ENCODE measurements at places on chromosomes 6 and 20. TPM values are rescaled to one million over a fixed set of nuclear protein-coding genes. Genes with fewer than 3 reads are reported as not detected.
A peak's percentile ranks its signal among the peaks of the same experiment; 100 is the strongest.

Gene RIPOR3
- total RNA-seq, result 0.22 TPM

DNA sequence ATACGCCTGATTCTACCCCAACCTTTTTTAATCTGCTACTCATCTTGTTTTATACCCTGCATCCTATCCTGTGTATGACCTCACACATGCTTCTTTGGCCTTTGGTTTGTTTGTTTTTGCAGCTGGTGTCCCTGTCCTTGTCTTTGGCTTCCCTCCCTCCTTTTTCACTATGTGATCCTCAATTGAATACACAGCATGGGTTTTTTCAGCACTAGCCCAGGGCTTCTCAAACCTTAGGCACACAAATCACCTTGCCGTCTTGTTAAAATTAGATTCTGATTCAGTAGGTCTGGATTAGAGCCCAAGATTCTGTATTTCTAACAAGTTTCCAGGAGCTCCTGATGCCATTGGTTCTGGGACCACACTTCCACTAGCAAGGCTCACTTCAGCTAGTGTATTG, 321.5 kb upstream of the MAN1A1 start:
- no peak overlapping the region for H3K27ac ChIP-seq
- no peaks in the 10 kb centered on the region for H3K36me3 ChIP-seq
- H3K27me3 ChIP-seq, result no peaks in the 10 kb centered on the region
- DNase-seq, result no peak
- H3K4me1 ChIP-seq, result no peaks in the 10 kb centered on the region

Gene GPR63
- total RNA-seq, result 3.5 TPM

DNA sequence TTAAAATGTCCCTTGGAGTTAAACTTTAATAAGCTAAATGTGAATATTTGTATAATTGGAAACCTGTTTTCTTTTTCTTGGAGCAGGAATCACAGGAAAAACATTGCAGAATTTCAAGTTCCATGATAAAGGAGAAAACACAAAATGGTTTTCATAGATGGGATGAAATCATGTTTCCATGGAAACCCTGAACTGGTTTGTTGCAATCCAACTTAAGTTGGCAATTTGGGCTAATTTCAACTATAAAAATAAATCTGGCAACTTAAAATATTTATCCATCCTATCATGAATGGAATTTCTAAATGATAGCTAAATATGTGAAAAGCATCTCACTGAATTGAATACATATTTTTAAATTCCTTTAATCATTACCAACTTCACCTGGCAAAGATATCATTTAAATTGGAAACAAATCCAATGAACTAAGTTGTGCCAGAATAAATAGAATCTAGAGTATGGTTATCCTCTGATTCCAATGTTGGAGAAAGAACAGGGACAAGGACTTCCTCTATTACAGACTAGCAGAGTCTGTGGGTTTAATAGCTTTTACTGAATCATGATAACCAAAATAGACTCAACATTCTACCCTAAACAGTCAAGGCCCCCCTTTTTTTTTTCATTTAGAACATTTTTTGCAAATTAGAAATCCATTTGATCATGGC, 33.2 kb downstream of the COL21A1 start:
- no peaks in the 10 kb centered on the region for H3K36me3 ChIP-seq
- H3K27ac ChIP-seq, result no peak overlapping the region
- H3K4me3 ChIP-seq, result no peak overlapping the region
- no peaks in the 10 kb centered on the region for H3K4me1 ChIP-seq
- DNase-seq, result no peak

- H3K36me3 ChIP-seq, result no peaks in the 10 kb centered on the region
- no peak for DNase-seq
- no peaks in the 10 kb centered on the region for H3K27me3 ChIP-seq
- peaks cover 7% of the 10 kb centered on the region for H3K4me1 ChIP-seq
- H3K27ac ChIP-seq, result no peak overlapping the region
- no peak overlapping the region for H3K4me3 ChIP-seq
Observed at GRCh38 chr6:128439627-128440026, 80.8 kb downstream of the PTPRK start.

- H3K36me3 ChIP-seq, result no peaks in the 10 kb centered on the region
- no peak overlapping the region for H3K4me3 ChIP-seq
- H3K27me3 ChIP-seq, result no peaks in the 10 kb centered on the region
- no peaks in the 10 kb centered on the region for H3K4me1 ChIP-seq
Observed at GRCh38 chr20:12093057-12093796, 175.5 kb downstream of the BTBD3 start.

DNA sequence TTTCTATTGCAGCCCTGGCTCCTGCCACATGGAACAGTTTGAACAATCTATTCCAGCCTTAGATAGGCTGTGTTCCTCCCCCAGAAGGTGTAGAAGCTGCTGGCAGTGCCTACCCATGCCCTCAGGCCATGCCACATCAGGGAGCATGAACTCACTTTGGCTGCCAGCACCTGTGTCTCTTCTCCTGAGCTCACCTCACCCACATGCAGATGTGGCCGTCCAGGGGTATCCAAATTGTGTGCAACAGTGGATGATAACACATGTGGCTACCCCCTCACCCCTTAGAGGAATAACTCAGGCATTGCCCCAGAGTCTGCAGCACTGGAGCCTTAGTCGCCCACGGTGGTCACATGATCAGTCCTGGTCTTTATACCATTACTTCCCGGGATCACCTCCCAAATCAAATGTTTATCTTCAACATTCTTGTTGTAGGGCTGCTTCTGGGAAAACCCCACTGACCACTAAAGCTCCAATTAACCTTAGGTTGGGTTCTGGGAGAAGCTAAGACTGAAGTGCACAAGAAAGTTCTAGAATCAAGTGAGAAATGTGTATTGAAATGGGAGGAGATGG, 110.4 kb downstream of the BANF2 start:
- no peak for DNase-seq
- H3K27me3 ChIP-seq, result no peaks in the 10 kb centered on the region
- H3K27ac ChIP-seq, result no peak overlapping the region
- H3K4me1 ChIP-seq, result peaks cover 4% of the 10 kb centered on the region
- H3K4me3 ChIP-seq, result no peak overlapping the region

Gene APOM
- total RNA-seq, result 2.2 TPM

DNA sequence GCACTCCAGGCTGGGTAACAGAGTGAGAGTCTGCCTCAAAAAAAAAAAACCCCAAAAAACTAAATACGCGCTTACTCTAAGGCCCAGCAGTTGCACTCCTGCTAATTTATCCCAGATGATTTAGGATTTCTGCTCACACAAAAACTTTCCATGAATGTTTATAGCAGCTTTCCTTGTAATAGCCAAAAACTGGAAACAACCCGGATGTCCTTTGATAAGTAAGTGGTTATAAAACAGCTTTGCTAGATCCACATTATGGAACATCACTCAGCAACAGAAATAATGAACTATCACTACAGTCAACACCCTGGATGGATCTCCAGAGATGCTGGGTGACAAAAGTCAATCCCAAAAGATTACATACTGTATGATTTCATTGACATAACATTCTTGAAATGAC, 220.4 kb upstream of the JARID2 start:
- 0 out of 2 replicates have a peak, but pooled peaks cover 3% of the 10 kb centered on the region for H3K4me1 ChIP-seq
- H3K27ac ChIP-seq, result no peak overlapping the region
- no peaks in the 10 kb centered on the region for H3K27me3 ChIP-seq
- H3K36me3 ChIP-seq, result no peaks in the 10 kb centered on the region
- no peak overlapping the region for H3K4me3 ChIP-seq
- no peak for DNase-seq

Gene GTSF1L
- not detected for total RNA-seq

DNA sequence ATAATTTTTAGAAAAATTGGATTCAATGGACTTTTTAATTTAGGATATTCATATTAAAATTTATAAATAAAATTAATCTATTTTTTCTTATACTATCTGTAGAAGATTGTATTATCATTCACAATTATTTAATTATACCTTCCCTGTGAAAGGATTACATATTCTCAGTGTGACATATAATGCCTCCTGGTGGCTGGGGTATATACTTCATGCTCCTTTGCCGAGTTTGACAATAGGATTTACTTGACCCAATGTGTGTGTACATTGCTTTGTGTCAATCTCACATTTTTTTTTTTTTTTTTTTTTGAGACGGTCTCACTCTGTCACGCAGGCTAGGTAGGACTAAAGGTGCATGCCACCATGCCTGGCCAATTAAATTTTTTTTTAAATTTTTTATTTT, 230.0 kb upstream of the CHD6 start:
- no peaks in the 10 kb centered on the region for H3K27me3 ChIP-seq
- no peak overlapping the region for H3K27ac ChIP-seq
- H3K4me3 ChIP-seq, result no peak overlapping the region

DNA sequence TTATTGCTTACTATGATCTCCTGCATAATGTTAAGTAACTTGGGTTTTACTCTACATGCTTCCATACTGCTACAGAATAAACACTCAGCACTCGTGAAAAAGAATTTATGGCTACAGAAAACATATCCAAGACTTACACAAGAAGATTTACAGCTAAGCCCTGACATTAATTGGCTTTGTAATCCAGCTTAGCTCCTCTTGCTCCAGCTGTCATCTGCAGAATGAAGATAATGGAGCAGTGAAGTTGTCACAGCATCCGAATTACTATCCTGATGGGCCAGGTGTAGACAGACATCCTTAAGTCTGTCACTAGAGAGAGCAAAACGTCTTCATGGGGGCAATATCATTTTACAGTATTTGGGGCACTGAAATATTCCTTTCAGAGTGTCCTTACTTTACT, 155.3 kb downstream of the PRKN start:
- H3K27ac ChIP-seq, result no peak overlapping the region
- H3K36me3 ChIP-seq, result no peaks in the 10 kb centered on the region
- no peaks in the 10 kb centered on the region for H3K27me3 ChIP-seq

Gene NKAIN4
- total RNA-seq, result not detected

Gene CDH4
- total RNA-seq, result not detected

- H3K27ac ChIP-seq, result no peak overlapping the region
- no peaks in the 10 kb centered on the region for H3K27me3 ChIP-seq
- H3K36me3 ChIP-seq, result no peaks in the 10 kb centered on the region
Observed at GRCh38 chr6:109024784-109025183, 69.9 kb downstream of the SESN1 start.

GRCh38 chr6:11414176-11414963, 123.2 kb upstream of the TMEM170B start:
- peak; percentile 57 for DNase-seq
- peaks cover 9% of the 10 kb centered on the region for H3K4me1 ChIP-seq
- H3K27me3 ChIP-seq, result no peaks in the 10 kb centered on the region

GRCh38 chr6:12403947-12404647, 113.9 kb downstream of the EDN1 start:
- H3K27me3 ChIP-seq, result no peaks in the 10 kb centered on the region
- H3K4me1 ChIP-seq, result peaks cover 17% of the 10 kb centered on the region
- H3K27ac ChIP-seq, result no peak overlapping the region
- no peaks in the 10 kb centered on the region for H3K36me3 ChIP-seq
- no peak for DNase-seq

Gene ZFAND3
- 47.2 TPM for total RNA-seq

Gene KCNK16
- total RNA-seq, result not detected

Gene FAM83C
- not detected for total RNA-seq

DNA sequence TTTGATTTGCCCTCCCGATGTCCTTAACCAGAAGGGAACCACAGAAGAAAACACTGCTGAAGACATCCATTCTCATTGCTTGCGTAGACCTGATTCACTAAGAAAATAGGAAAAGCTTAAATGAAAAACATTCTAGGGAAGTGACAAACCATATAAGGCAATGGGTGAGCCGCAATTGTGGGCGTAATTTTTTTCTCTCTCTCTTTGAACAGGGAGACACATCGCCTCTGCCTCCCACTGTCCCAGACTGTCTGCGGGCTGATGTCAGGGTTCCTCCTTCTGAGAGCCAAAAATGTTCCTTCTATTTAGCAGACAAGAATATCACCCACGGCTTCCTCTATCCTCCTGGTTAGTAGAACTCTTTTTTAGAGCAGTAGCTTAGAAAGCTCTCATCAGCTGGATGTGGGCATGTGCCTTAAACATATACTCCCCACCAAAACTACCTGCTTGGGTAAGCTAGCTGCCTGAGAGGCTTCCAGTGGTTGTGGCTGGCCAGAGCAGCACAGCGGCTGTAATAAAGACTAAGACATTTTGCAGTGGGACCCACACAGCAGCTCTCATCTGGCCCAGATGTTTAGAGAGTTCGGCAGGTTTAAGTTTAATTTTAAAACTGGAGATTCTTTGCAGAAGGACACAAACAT, 22.7 kb upstream of the CTAGE9 start:
- no peaks in the 10 kb centered on the region for H3K4me1 ChIP-seq
- no peaks in the 10 kb centered on the region for H3K27me3 ChIP-seq
- no peak overlapping the region for H3K27ac ChIP-seq

Gene FITM2
- total RNA-seq, result 5.2 TPM

GRCh38 chr6:27558028-27558724, 85.3 kb upstream of the ZNF184 start:
- H3K4me1 ChIP-seq, result no peaks in the 10 kb centered on the region
- H3K27ac ChIP-seq, result no peak overlapping the region
- no peak overlapping the region for H3K4me3 ChIP-seq
- H3K36me3 ChIP-seq, result no peaks in the 10 kb centered on the region
- H3K27me3 ChIP-seq, result no peaks in the 10 kb centered on the region

DNA sequence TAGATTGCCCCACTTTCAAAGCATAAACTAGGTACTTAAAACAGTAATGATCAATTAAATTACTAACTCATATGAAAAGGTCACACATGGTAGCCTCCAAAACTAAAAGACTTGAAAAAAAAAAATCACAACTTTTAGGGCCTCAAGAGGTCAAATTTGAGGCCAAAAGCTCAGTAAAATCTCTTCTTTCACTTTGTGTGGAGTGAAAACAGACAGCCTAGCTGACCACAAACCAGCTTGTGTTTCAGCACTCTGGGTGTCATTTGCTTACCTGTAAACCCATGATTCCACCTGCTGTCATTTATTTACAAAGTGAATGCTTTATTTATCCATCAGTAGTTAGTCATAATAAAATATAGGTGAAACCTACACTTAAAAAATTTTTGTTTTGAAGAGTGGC, 34.0 kb downstream of the GNAS start:
- DNase-seq, result no peak
- H3K4me1 ChIP-seq, result no peaks in the 10 kb centered on the region
- H3K36me3 ChIP-seq, result no peaks in the 10 kb centered on the region
- H3K4me3 ChIP-seq, result no peak overlapping the region
- no peak overlapping the region for H3K27ac ChIP-seq

GRCh38 chr6:141848029-141848890, 284.5 kb upstream of the GJE1 start:
- no peak overlapping the region for H3K27ac ChIP-seq
- DNase-seq, result no peak
- no peak overlapping the region for H3K4me3 ChIP-seq
- H3K4me1 ChIP-seq, result no peaks in the 10 kb centered on the region

- H3K4me3 ChIP-seq, result peak overlapping the region; percentile 4
- H3K27me3 ChIP-seq, result no peaks in the 10 kb centered on the region
- H3K27ac ChIP-seq, result peak overlapping the region; percentile 16
- peak; percentile 51 for DNase-seq
Observed at GRCh38 chr6:150492507-150492906, 107.2 kb upstream of the PLEKHG1 start.

- H3K4me3 ChIP-seq, result no peak overlapping the region
- no peaks in the 10 kb centered on the region for H3K4me1 ChIP-seq
- no peak for DNase-seq
- no peaks in the 10 kb centered on the region for H3K36me3 ChIP-seq
- H3K27me3 ChIP-seq, result no peaks in the 10 kb centered on the region
Observed at GRCh38 chr6:157265635-157266034, 57.7 kb downstream of the TMEM242 start.

Gene STMND1
- total RNA-seq, result not detected

- no peaks in the 10 kb centered on the region for H3K27me3 ChIP-seq
- H3K4me3 ChIP-seq, result no peak overlapping the region
- DNase-seq, result no peak
Observed at GRCh38 chr20:50695135-50695872, 4.0 kb upstream of the RIPOR3 start.
